Activated T-helper 9 cell treated with anti-CD3 and anti-CD28 coated beads, Interleukin-2, amount 50 U/mL, for 16 hours (primary cell): ENCODE measurements at places on chromosomes 11 and 22.

DNA sequence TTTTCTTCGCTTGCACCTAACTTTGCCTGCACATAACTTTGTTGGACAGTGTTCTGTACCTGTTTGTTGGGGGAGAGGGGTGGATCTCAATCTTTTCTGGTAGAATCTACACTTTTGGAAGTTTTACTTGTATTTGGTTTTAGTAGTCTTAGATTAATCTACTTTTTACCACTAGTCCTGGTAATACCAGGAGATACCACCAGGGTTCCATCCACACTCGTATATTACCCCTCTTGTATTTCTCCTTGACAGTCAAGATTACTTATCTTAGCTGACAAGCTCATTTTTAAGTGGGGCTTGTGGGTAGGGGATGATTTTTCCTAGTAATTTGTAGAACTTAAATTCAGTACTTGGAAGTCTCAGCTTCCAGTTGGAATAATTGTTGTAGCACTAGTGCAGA lies 37.3 kb upstream of the TECTA start:
- DNase-seq, result no peak

DNA sequence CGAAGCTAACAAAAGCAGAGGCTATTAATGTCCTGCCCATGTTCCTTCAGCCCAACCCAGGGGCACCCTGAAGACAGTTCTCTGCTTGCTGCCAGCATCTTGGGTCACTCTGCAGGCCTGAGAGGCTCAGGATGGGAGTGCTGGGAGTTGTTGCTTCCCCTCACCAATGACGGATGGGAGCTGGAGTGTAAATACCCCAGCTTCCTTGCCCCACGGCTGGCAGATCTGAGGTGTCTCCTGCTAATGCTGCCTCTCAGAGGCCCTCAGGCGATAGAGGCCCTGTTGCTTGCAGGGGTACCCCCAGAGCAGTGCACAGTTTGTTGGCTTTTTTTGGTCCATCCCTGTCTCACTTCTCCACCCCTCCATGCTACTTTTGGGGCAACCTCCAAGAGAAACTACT lies 32.9 kb downstream of the IFT27 start:
- no peak for DNase-seq

GRCh38 chr22:26740253-26740652 lies 82.9 kb downstream of the MIAT start:
- DNase-seq, result no peak

DNA sequence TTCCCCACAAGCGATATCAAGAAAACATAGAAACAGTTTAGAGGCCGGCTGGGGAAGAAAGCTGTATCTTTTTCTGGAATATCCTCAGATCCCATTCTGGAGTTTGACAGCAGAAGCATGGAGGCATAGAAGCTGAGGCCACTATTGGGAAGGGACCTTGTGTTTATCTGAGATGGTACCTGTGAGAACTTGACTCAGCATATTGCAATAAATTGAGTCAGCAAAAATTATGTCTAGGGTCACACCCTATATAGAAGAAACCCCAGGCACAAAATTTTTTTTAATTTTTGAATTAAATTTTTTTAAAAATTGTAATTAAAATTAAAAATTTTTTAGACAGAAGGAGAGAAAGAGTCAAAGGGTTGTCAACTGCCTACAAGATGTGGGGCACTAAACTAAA lies 178.7 kb downstream of the NTM start:
- no peak for DNase-seq

DNA sequence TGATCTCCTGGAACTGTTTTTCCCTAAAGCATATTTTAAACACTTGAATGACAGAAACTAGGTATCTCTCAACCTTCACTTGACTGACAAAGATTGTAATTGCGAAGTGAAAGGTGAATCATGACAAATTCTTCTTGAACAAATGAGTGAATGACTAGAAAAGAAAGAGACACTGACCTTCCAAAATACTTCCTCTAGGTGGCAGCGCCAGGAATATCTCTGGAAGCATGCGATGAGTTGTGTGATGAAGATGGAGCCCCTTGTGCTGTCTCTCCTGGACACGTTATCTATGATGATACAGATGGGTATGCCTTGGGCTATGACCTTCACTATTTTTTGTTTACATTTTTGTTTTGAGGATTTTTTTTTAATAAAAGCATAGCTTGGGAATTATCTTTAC lies 7.0 kb upstream of the CASP12 start:
- no peak for DNase-seq

GRCh38 chr11:19121646-19122045 lies 4.7 kb downstream of the ZDHHC13 start:
- no peak for DNase-seq

GRCh38 chr22:38233427-38233826 lies 31.6 kb downstream of the MAFF start:
- no peak for DNase-seq

DNA sequence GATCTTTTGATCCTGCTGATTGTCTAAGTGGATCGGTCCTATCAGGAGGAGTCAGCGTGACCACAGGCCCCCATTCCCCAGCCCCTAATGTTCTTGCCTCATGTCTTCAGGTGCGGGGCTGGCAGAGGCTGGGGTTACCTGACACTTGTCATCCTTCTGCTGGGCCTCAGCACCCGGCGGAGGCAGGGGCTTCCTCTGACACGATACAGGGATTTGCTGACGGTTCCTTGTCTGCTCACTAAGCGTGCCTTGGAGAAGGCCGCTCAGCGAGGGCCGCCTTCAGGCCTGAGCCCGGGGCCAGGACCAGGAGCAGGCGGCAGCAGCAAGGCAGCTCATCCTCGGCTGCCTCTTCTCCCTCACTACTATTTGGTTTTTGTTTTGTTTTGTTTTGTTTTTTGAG lies 45.7 kb upstream of the KCNQ1OT1 start:
- DNase-seq, result no peak

DNA sequence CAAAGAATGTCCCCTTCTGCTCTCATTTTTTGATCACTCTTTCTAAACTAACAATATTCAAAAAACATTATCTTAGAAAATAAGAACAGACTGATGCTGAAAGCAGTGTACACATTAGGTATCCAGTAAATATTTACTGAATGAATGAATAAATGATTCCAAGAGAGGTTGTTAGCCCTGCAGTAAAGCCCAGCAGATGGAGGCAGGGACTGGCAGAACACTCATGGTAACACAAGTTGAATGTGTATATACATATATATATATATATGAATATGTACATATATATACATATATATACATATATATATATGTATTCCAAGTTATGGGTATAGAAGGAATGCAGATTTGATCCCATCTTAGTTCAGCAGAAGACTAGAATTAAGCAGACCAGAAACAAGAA lies 546.3 kb downstream of the RAB38 start:
- no peak for DNase-seq

DNA sequence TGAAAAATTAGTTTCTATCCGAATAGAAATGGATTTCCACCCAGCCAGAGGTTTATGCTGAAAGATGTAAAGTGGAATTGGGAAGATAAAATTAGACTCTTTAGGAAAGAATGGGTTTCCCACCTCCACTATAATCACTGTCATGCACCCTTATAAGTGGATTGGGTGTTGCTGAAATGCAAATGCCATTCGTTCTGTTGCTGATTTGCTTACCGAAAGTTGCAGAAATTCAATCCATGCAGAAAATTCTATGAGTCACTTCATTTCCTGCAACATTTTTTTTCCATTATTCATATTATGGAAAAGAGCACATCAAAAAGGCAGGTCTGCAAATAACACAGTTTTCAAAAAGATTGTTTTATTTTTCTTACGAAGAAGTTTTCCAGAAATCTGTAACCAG lies 65.6 kb downstream of the LDLRAD3 start:
- no peak for DNase-seq

GRCh38 chr11:16804104-16804947 lies 65.9 kb downstream of the C11orf58 start:
- DNase-seq, result no peak

DNA sequence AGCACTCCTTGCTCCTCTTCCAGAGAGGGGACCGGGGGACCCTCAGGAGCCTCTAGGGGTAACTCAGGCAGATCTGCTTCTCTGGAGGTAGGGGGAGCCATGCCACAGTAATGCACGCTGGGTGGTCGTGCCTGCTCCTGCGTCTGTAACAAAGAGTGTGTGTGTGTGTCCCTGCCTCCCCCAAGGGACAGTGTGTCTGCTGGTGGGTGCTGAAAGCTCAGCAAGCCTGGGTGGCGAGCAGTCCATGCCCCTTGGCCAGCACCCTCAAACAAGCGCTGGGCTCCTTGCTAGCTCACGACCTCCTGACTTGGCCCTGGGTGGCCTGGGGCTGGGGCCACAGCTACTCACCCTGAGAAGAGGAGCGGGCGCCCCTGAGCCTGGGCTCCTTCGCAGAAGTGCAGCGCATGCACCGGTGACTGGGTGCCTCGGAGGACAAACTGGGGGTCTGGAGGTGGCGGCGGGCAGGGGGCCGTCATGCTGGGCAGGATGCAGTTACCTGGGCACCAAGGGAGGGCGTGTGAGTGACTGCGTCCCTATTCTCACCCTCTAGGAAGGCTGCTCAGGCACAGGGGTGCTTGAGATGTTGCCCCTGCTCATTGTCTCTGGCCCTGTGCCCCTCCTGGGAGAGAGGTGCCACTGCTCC lies 33.7 kb downstream of the GNB1L start:
- no peak for DNase-seq

DNA sequence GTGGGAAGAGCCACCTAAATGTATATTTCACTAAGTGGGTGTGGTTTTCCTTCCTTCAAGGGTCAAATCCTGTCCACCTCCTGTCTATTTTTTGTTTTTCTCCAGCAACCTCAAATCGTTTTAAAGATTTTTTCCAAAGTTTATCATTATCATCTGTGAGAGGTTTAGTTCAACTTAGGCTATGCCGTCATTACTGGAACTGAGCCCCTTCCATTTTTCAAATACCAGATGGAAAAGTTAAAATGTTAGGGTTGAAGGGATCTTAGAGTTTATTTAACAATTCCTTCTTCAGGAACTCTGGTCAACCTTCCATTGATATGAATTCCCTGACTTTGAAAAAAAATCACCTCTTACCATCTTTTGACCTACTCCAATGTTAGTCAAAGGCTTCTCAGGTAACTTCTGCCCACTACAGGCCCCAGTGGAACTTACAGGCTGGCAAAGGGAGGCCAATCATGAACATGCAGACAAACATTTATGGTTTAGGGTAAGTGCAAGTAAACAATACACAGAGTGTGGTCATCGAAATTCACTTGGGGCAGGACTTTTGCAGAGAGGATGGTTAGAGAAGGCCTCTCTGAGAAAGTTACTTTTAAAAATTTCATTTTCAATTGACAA lies 45.2 kb downstream of the SYN3 start:
- DNase-seq, result no peak

DNA sequence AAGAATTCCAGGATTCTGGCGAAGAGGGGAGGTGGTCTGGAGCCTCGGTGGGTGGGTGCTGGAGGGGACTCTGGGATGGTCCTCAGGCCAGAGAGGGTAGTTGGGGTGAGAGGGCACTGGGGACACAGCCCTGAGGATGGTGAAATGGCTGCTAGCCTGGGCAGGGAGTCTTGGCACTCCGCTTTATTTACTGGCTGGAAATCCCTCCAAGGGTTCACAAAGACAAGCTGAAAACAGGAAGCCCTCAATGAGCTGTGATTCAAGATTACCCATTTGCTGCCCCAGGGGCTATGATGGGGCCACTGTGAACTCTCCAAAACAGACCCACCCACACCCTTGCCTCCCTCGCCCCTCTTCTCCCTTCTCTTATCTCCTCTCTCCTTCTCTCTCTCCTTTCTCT lies 71.9 kb downstream of the FBXO7 start:
- DNase-seq, result no peak

DNA sequence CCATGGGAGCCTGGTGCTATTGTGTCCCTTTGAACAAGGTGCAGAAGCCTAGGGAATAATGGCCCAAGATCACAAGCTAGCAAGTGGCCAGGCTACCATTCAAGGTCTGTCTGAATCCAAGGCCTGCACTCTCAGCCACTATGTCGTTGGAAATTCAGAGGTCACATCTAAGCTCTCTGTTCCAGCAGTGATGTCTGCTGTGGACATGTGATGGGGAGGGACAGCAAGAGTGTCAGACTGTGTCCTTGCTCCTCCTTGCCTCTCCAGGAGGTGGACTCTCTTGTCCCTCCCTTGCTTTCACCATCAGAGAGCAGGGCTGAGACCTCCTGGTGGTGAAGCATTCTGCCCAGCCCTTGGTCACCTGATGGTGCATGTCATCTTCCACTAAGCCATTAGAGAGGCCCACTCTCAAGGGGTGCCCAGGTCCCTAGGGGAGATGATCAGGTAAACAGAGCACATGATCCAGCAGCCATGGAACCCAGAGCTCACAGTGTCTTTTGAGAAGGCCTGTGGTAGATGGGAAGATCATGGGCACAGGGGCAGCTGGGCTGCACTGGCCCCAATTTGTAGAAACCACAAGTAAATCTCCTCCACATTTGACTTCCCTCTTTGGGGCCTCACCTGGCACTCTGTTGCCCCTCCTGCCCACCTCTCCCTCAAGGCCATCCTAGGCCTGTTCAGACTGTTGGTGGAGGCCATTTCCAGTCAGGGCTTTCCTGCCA lies 37.1 kb upstream of the SUSD2 start:
- DNase-seq, result no peak

DNA sequence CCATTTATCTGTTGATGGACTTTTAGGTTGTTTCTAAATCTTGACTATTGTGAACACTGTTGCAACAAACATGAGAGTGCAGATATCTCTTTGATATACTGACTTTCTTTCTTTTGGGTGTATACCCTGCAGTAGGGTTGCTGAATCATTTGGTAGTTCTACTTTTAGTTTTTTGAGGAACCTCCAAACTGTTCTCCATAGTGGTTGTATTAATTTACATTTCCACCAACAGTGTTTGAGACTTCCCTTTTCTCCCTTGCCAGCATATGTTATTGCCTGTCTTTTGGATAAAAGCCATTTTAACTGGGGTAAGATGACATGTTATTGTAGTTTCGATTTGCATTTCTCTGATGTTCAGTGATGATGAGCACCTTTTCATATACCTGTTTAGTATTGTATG lies 330.0 kb downstream of the DDX10 start:
- DNase-seq, result no peak

DNA sequence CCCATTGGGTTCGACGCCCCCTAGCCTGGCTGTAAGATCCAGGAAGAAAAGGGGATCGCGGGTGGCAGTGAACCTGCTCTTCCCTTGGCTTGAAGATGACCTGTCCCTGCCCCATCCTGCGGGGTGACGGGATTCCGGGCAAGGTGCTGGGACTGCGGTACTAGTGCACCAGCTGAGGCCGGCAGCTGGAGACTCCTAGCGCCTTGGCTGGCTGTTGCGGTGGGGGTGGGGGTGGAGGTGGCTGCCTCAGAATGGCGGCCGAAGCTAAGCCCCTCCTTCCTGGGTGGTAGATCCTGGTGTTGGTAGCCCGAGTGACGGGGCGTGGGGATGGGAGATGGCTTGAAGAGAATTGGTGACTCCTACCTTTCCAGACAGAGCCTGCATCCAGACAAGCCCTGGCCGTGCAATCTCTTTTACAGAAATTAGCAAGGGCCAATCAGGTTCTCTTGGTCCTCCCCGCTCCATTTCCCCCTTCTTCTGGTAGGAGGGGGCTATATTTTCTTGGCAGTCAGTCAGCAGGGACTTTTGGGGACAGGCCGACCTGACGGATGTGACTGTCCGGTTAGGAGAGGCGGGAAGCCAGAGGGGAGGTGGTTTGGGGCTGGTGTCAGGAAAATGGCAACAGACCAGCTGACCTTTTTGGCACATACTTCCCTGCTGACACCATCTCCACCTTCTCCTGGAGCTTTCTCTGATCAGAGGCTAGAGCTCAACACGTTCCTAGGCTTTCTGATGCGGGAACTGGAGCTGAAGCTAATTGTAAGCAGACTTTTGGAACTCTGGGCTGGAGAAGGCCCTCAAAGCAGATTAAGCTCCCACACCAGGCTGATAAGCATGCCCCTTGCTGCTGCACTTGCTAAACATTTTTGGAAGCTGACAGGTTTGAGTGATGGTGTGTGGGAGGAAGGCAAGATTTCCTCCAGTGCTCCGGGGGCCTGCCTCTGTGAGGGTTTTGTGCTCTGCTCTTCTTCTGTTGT lies 2.0 kb downstream of the NAV2 start:
- no peak for DNase-seq

- DNase-seq, result no peak
Observed at GRCh38 chr22:29715240-29715639, 4.6 kb upstream of the CABP7 start.
